ENCODE measurements at places on chromosomes 7 and 10. TPM values are rescaled to one million over a fixed set of nuclear protein-coding genes. Genes with fewer than 3 reads are reported as not detected.

Gene VIPR2
- 0.07 TPM for total RNA-seq

Gene LAMB1
- 749 TPM for total RNA-seq

Gene GJD4
- 0.10 TPM for total RNA-seq

Gene PGAM2
- total RNA-seq, result 3.3 TPM

Gene ELN
- total RNA-seq, result 82.6 TPM

Gene PRLHR
- not detected for total RNA-seq

Gene UCN3
- not detected for total RNA-seq

Gene ZNF804B
- total RNA-seq, result not detected

Gene SLC12A9
- 22.9 TPM for total RNA-seq
